ENCODE measurements at places on chromosomes 3 and 15.

- no peak for DNase-seq
These were observed 66.1 kb downstream of the NOX5 start for GRCh38 chr15:69080295-69081248.

- no peak for DNase-seq
These were observed 75.2 kb upstream of the SATB1 start for GRCh38 chr3:18500322-18500721.

DNA sequence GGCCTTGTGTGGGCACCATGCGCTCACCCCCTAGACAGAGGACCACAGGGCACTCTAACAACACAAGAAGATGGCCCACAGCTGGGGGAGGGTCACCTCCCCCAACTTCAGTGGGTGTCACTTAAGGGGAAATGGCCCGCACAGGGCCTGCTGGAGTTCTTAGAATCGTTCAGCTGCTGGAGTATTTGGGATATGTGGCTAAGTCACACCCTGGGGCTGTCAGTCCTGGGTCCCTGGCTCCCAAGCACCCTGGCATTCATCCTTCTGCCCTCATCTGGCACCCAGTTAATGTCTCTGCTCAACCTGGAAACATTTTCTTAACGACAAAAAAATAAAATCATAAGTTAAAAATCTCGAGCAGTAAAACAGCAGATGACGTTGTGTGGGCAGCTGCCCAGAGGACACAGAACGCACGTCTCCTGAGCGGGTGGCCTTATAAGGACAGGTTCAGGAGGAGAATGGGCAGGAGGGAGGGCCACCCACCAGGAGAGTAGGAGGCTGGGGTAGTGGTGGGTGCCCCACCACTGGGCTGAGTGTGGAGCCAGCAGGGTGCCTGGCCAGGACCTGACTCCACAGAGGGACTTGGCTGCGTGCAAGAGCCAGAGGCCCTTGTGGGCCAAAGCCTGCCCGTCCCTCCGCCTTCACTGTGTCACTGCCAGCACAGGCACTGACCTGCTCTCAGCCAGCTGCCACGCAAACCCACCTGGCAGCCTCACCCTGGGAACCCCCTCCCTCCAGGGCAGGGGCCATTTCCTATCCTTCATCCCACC is 11.5 kb downstream of the KBTBD13 start:
- no peak for DNase-seq

- DNase-seq: no peak
These were observed 463.3 kb upstream of the CCDC54 start for GRCh38 chr3:106913966-106914365.

DNA sequence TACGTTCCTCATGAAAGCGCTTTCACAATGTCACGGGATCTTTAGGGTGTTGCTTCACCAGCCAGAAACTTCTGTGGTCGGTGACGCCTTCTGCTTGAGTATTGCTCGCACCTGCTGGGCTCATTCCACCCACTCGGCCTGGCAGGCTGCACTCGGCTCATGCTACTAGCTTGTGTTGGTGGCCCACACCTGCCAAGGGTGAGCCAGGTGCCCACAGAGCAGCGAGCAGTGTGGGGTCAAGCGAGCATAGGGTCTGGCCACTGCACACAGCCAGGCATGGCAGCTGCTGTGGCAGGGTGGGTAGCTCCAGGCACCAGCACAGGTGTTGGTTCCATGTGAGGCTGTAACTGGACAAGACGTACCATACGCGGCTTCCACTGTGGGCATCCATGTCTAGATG is 202.9 kb upstream of the CADM2 start:
- DNase-seq: no peak

DNA sequence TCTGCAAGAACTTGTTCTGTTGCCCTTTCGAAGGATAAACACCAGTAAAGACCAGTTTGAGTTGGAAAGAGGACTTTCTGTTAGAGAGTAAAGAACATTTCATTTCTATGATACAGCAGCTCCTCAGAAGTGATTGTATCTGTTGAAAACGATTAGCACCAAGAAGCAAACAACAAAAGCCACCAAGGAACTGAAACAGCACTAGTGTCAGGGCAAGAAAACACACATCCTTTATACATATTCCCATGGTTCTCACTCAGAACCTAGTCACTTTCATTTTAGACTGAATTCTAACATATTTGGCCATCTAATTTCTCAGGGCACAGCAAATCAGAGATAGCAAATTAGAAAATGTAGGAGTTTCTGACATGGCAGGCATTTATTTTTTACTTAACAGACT is 116.1 kb downstream of the ATP1B3 start:
- no peak for DNase-seq
